Right kidney (tissue), 9 donors: ENCODE measurements at places on chromosomes 16 and 17.

- no peak for DNase-seq
Measured at GRCh38 chr17:29019475-29020181, 13.8 kb upstream of the SEZ6 start.

- DNase-seq: no peak
Measured at GRCh38 chr17:17125136-17126084, 80.7 kb downstream of the PLD6 start.

GRCh38 chr16:12126091-12126806, 149.7 kb downstream of the SNX29 start:
- no peak for DNase-seq

DNA sequence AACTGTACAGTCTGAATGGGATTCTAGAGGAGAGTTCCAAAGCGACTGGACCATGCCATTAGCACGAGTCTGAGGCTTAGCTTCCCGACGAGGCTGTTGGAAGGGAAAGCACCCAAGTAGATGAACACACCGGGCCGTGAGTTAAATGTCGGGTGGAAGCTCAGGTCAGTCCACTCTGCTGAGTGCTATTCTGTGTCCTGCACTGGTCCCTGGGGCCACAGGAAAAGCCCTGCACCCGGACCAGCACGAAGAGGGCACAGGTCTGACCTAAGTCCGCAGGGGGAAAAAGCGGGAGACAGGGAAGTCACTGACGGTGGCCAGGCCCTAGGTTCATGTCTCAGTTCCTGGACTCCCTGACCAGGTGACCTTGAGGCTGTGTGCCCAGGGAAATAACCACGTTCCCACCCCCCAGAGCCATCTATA, 44.1 kb upstream of the RBFOX3 start:
- no peak for DNase-seq

- no peak for DNase-seq
Measured at GRCh38 chr16:24246911-24247607, 9.1 kb upstream of the CACNG3 start.

DNA sequence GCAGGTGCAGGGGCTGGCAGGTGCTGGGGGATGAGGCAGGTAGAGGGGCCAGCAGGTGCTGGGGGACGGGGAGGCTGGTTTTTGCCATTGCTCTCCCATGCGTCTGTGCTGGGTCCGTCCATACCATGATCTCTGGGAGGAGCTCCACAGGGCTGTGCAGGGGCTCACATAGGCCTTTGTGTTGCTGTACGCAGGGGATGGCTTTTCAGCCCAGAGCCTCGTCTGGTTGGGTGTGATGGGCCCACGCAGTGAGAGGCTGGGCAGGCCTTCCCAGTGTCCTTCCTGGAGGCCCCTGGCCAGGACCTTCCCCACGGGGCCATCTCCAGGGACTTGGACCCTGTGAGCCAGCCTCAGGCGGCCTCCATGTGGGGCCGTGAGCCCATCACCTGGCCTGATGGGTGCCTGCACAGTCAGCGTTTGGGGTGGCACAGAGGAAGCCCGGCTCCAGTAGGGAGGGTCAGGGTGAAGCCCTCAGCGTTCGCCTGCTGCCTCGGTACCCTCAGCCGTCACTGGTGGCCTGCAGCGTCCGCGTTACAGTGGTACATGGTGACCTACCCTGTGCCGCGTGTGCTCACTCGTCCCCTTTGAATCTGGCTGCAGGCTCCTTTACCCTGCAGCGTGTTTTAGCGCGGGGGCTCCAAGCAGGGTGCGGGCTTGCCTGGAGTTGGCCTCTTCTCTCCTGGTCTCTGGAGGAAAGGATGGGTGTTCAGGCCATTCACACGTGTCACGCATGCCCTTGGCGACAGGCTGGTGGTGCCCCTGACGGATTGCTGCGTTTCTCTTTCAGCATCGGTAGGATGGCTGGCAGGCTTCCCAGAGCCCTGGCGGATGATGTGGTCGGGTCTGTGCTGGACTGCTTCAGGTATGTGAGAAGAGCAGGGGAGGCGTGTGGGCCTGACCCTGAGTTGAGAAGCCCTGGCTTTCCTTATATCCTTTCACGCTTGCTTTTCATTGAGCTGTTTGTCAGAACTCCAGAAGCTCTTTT, 30.6 kb downstream of the ZNF750 start:
- no peak for DNase-seq

DNA sequence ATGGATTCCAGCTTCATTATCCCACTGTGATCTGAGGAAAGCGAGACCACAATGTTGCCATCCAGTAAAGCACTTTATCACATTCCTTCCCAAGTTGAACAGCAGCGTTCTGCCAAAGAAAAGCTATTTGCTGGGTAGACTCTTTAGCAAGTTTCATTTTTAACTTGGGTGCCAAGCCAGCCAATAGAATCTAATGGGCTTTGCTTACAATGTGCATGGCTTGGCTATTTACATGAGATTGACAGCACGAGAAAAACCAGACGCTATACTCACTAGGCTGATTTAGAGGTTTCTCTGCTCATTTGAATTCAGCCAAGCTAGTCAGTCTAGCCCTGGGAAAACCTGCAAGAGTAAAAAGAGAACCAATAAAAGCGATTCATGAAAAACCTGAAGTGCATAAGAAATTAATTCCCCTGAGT, 108.9 kb downstream of the CDH13 start:
- no peak for DNase-seq

DNA sequence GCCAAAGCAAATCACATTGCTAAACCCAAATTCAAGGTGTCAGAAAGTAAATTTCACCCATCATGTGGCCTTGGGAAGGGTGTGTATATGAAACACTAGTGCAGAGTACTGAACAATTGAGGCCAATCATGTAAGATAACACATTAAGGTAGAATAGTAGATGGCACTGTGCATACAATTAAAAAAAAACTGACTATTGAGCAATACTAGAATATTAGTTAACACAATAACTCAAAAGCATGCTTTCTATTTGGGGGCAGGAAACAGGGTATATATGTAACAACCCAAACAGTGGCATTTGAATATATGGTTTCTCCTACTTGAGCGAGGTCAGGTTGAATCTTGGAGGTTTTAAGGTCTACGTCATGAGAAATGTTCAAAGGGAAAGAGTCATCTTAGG, 63.0 kb upstream of the DYNLRB2 start:
- DNase-seq: no peak

DNA sequence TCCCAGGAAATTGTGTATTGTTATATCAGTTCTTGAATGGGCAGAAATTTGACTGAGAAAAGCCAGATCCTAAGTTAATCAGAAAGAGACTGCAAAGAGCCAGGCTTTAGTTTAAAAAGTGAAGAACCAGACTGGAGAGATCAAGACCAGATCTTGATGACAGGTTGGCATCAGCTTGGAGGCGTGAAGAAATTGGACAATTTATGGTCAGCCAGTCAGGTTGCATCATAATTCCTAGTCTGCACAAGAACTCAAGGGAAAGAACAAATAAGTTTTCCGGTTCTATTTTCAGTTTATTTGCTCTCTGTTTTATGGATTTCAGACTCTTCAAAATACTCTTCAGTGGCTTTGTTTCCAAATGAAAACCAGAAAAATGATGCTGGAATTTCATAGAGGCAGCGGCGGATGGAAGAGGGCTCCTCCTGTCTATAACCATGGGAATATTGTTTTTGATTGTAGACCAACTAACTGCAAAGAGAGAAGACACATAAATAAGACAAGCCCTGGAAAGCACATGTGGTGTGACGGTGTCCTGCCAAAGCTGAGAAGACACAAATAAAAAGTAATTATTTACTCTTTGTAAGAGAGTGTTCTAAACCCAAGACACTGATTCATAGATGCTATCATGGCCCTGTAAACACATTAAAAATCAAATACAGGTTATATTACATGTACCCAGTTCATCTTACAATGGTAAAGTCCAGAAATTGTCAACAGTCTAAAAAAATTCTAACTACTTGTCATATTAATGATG, 91.7 kb downstream of the PCTP start:
- no peak for DNase-seq

GRCh38 chr17:82370471-82371332, 863 bp upstream of the UTS2R start:
- DNase-seq: peak; percentile 62

- DNase-seq: no peak
Measured at GRCh38 chr17:40091691-40092397, 8.5 kb downstream of the NR1D1 start.

- DNase-seq: no peak
Measured at GRCh38 chr17:49980703-49981197, 11.8 kb downstream of the DLX4 start.

- DNase-seq: no peak
Measured at GRCh38 chr17:39173080-39173479, 7.1 kb upstream of the ARL5C start.

DNA sequence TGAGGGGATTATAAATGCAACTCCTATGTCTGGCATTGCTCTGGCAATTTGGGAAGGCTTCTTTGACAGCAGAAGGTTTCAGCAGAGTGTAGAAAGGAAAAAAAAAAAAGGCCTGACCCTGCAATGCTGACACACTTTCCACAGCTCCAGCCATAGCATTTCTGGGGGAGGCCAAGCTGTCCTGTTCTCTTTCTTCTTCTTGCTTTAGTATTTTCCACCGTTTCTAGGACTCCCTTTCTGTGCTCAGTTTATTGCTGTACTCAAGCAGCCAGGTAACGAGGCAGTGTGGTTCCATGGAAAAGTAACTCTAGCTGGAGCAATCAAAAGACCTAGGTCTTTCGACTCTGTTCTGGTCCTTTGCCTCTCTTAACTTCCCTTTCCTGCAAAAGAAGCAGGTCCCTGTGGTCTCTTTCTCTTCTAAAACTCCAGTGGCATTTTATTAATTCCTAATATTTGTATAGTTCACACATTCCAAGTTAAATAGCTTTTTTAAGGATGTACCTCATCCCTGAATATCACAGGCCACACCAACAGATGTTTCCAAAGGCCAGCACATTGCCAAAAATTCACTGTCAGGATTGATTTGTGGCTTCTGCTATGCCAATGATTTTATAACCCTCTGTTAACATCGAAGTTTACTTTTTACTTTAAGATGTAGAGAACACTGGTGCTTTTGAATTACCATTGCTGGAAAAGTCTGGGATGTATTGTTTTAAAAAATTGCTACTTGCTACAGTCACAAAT, 90.3 kb upstream of the BCAR1 start:
- no peak for DNase-seq

GRCh38 chr16:82793528-82794245, 166.9 kb downstream of the CDH13 start:
- DNase-seq: no peak

GRCh38 chr16:59878479-59878878, 1144.4 kb upstream of the GOT2 start:
- no peak for DNase-seq

- DNase-seq: no peak
Measured at GRCh38 chr16:55625843-55626242, 29.9 kb upstream of the SLC6A2 start.

- DNase-seq: no peak
Measured at GRCh38 chr16:85678016-85678415, 10.7 kb downstream of the GINS2 start.

GRCh38 chr17:64547319-64547718, 40.5 kb downstream of the CEP95 start:
- DNase-seq: no peak

- peak; percentile 42 for DNase-seq
Measured at GRCh38 chr17:79508291-79508716, 102.5 kb downstream of the RBFOX3 start.

DNA sequence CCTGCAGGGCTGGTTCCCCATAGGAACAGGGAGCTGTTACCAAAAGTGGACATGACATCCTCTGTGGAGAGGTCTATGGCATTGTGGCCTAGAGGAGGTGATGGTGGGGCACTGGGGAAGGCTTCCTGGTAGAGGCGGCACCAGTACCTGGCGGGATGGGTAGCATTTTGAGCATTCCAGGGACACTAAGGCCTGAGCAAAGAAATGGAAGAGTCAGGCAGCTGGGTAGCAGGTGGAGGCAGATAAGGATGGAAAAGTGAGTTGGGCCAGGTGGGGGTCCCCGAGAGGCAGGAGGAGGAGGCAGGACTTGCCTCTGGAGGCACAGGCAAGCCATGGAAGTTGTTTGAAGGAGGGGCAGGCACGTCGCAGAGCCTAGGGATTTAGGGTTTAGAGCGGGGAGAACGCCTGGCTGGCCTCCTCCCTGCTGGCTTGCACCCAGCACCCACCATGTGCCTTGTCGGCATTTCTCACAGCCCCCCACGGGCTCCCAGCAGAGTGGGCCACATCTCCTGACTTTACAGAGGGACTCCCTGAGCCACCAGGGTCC, 5.1 kb upstream of the ADCY7 start:
- DNase-seq: no peak

GRCh38 chr17:66541461-66542128, 239.2 kb downstream of the PRKCA start:
- no peak for DNase-seq

DNA sequence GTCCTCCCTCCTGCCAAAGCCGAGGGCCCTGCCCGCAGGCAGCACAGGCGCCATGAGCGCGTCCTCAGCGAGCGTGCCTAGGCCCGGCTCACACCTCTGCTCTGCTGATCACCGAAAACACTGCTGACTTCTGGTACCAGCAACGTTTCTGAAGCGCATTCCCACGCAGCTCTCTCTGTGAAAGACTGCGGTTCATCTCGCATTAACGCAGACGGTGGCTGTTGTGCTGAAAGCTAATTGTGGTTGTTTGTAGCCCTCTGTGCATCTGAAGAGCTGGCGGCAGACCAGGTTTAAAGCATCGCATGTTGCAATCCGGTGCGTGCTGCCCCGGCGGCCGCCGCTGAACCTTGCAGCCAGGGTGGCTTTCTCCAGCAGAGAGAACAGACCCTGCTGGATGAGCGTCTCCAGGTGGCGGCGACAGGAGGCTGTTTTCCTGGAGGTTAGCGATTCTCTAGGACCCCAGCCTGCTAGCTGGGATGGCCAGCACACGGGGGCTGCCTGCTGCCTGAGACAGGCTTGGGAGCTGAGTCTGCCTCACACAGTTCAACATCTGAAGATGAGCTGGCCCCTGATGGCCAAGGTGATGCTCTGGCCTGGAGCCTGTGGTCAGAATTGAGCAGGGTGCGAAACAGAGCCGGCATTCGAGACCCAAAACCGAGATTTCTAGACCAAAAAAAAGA, 49.8 kb upstream of the CHMP6 start:
- DNase-seq: no peak

GRCh38 chr16:68131813-68132706, 46.9 kb downstream of the NFATC3 start:
- no peak for DNase-seq

DNA sequence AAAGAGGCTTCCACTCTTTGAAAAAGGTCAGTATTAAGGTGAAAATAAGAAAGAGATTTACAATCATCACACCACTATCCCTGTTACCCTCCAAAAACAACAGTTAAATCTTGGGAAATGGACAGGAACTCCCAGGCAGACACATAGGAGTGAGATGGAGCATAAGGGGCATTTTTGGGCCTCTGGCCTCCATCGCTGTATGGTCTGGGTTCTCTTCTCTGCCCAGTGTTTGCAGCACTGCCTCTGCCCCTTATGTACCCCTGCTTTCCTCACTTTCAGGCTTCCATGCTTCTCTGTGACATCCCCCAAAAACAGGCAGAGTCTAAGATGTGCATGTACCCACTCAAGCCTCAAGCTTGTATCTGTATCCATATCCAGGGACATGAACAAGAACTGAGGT, 630 bp upstream of the HOXB2 start:
- DNase-seq: no peak

- no peak for DNase-seq
Measured at GRCh38 chr17:77349976-77350830, 209.4 kb downstream of the SEC14L1 start.

GRCh38 chr17:31413874-31414549, 22.5 kb downstream of the RAB11FIP4 start:
- DNase-seq: no peak
